ENCODE measurements at places on chromosomes 4 and X.

- DNase-seq, result no peak
Observed at GRCh38 chr4:33850371-33850902, 2393.9 kb downstream of the ARAP2 start.

DNA sequence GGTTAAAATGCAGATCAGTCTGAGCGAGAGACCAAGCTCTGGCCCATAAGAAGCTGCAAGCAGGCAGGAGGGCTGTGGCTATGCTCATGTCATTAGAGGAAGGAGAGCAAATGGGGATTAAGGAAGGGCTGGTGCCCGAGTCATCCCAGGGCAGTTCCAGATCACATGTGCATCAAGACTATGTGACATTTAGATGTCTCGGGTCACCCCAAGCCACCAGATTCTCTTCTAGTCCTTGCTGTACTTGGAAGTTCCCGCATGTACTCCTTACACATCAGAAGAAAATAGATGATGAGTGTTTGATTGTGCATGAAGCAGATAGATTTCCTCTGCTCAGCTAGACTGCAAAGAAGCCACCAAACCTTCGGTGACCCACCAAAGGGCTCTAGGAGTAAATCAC is 42.1 kb upstream of the KLHL34 start:
- no peak for DNase-seq

- no peak for DNase-seq
Observed at GRCh38 chr4:141027421-141027820, 105.8 kb downstream of the RNF150 start.

DNA sequence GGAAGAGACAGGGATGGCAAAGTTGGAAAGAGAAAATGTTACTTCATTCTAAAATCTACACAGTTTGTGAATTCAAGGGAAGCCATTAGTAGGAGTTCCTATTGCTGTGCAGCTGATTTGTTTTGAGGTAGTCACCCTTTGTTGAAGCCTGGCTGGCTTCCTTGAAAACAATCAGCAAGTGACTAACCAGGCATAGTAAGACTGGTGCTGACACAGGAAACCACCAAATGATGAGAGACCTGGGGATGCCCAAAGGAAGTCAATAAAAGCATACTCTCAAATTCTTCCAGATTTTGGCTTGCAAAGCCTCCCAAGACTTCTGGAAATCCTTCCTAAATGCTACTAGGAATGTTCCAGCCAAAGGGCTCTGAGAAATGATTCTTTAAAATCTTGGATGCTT is 23.9 kb upstream of the PRDM8 start:
- DNase-seq, result peak; percentile 27

GRCh38 chr4:4259484-4260100 is 11.6 kb upstream of the TMEM128 start:
- no peak for DNase-seq

GRCh38 chr4:113908829-113909228 is 70.6 kb downstream of the ARSJ start:
- no peak for DNase-seq

DNA sequence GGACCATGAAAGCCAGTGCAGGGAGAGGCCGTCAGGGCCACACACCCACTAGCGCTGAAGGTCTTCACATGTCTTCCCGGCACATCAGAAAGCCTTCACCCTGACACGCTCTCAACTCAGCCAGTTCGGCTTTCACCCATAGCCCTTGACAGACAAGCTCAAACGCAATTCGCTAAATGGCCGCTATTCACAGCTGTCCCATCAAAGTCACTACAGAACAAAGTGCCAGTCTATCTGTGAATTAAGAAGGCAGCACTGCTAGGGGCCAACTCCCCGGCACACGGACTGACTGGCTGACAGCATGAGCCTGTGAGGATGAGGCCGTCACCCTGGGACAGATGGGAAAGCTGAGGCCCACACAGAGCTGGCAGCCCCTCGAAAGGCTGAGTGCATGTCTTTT is 45.7 kb downstream of the ACOX3 start:
- no peak for DNase-seq

- peak; percentile 1 for DNase-seq
Observed at GRCh38 chrX:120560405-120560841, 339 bp downstream of the CUL4B start.

GRCh38 chrX:115583496-115584004 is 22.6 kb downstream of the PLS3 start:
- DNase-seq, result no peak

- DNase-seq, result no peak
Observed at GRCh38 chr4:85170241-85170640, 203.8 kb upstream of the WDFY3 start.

DNA sequence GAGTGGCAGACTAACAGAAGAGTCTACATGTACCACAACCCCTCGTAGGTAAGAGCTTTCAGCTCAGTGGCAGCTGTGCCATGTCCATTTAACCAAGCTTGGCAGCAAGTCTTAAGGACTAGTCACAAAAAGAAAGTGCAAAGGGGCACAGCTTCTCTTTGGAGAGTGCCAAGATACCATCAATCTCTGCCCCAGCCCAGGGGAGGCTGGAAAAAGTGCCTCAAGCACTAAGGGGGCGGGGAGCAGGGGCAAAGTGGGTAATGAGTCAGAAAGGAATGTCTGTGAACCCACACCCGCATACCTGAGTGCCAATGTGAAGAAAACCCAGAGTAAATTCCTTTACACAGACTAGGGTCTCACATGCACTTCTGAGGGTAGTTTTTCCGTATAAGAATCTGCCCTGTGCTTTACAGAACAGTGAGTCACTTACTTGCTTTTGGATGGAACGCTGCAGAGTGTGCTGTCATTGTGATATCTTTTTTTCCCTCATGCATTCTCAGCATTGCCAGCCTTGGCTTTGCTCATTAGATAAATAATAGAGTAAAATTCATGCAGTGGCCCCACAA is 219.8 kb downstream of the ZNF674 start:
- DNase-seq, result peak; percentile 32

DNA sequence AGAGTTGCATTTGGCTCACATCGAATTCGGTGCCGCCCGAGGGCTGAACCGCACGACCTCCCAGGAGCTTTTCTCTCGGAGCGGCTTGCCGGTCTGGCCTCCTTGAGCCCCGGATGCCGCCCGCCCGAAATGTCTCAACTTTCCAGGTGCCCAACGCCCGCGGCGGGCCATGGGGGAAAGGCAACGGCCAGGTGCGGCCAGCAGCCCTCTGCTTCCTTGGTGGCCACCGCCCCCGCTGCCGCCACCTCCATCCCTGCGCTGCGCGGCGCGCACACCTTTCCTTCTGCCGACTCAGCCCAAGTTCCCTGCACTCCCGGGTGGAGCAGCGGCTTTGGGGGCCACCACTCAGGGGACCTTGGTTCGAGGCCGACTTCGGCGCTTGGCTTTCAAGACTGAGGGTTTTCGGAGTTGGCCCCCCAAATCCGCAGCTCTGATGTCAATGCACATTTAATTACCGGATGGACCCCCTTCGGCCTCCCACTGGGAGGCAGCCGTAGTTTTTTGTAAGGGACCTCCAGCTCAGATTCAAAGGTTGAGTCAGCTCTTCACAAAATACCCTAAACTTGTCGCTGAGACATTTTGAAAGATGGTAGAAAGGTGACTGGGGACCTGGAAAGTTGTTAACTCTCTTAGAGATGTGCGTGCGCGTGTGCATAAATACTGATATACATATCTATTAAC is 1.1 kb downstream of the AFF2 start:
- DNase-seq, result no peak

DNA sequence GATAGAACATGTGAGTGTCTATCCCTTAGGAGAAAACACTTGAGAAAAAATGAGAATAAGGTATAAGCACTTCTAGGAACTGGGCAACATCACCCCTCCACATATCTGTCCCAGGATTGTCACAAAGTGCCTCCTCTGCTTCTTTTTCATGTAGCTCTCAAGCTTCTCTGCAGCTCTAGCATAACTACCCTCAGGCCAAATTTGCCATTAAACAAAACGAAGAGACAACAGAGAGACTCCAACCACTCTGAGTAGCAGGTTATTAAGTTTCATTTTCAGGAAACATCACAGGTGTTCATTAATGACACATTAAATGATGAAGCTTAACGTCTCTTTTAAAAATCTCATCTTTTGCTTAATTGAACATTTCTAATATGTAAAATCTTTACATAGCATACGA is 580.0 kb downstream of the GALNTL6 start:
- DNase-seq, result no peak

DNA sequence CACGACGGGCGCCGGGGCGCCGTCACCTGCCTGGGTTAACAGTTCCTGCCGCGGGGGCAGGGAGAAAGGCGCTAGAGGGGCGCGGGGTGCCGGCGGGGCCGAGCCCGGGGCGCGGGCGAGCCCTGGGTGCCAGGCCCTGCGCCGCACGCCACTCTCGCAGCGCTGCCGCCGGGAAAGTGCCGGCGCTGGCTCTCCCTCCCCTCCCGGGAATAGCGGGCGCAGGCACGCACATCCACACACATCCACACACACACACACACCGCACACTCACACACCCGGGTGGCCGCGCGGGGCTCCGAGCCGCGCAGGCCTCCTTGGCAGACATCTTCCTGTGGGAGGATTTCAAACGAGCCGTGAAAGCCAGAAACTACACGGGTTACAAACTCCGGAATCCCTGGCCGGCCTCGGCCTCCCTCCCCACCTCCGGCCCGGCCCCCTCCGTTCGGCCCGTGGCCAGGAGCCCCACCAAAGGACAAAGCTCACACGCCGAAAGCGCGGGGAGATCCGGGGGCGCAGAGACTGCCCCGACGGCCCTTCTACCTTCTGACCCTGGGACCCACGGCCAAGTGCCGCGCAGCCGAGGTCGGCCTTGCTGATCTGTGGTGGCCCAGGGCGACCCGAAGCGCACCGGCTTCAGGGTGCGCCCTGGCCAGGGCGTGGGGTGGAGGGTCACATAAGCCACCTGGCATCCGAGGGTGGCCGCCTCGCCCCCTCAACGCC is 92.3 kb downstream of the BCOR start:
- DNase-seq, result no peak

GRCh38 chr4:7867191-7867590 is 72.5 kb downstream of the AFAP1 start:
- no peak for DNase-seq

GRCh38 chrX:8067754-8068462 is 103.2 kb downstream of the VCX2 start:
- no peak for DNase-seq

DNA sequence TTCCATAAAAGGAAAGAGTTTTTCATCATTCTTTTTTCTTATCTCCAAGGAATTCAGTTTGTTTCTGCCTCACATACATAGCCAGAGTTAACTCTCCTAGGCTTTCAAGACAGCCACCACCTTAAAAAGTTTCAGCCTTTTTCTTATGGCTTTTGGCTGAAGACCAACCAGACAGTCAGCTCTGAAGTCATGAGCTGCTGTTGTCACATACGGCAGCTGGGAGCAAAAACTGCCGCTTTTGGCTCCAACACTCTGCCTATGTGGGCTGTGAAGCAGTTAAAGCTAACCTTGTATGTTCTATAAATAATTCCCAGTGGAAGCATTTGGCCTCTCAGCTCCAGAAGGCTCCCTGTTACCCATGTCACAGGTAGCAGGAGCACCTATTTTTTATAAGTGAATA is 104.1 kb downstream of the KLHL4 start:
- DNase-seq, result no peak

DNA sequence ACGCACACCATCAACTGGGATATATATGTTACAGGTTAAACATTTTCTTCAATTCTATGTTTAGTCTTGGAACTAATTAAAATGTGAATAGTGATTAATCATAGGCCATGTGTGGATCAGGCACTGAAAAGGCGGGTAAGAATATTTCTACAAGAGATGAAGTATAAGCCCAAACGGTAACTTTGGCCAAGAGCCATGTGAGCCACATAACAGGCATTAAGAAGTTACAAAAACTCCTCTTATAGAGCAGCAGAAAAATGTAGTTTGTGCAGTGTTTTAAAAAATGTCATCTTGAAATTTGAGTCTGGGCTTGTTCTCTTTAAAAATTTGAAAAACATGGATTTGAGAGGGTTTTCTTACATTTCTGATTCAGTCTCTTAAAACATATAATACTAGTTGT is 521.8 kb upstream of the DIPK2B start:
- DNase-seq, result no peak

- no peak for DNase-seq
Observed at GRCh38 chr4:182189103-182189878, 53.9 kb upstream of the TENM3 start.

DNA sequence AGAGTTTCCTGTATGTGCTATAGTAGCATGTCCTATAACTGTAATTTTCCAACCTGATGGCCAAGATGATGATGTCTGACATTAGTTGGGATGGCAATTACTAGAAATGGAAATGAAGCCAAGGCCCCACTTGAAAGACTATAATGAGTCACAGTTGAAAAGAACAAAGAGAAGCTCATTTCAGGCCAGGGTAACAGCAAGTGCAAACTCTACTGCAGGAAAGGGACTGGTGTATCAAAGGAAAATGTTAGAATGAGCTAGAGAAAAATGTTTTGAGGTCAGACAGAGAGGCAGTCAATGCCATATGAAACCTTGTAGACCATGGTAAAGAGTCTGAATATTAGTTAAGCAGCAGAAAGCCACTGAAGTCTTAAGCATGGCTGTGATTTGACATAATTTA is 146.2 kb upstream of the SH3RF1 start:
- no peak for DNase-seq

GRCh38 chr4:23374259-23374658 is 515.6 kb downstream of the PPARGC1A start:
- DNase-seq, result no peak

GRCh38 chr4:68872643-68873502 is 57.1 kb downstream of the UGT2B10 start:
- DNase-seq, result no peak

DNA sequence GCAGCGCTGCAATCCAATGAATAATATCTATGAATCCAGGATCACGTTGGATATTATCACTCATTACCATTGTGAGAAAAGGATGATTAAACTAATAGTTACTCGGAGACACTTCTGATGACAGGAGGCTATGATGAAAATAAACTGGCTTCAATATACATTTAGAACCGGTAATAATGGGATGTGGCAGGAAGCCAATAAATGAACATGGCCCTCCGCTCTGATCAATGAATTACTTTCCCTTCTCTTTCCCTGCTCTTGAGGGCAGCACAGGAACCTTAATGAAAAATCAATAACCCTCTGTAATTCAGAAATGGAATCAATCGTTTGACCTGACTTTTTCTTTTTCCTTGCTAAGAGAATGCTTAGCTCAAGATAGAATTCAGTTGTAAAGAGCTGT is 103.9 kb upstream of the PAQR3 start:
- no peak for DNase-seq

DNA sequence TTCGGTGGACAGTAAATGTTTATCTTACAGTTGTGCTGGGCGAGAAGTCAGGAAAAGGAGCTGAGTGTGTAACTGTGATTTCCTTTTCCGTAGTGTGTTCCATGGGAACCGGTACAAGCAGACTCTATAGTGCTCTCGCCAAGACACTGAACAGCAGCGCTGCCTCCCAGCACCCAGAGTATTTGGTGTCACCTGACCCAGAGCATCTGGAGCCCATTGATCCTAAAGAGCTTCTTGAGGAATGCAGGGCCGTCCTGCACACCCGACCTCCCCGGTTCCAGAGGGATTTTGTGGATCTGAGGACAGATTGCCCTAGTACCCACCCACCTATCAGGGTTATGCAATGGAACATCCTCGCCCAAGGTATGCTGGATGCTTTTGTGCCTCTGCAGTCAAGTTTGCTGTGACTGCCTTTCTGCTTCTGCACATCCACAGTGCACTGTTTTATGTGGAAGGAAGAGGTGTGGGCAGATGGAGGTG is 27.4 kb downstream of the NOCT start:
- DNase-seq, result no peak

- no peak for DNase-seq
Observed at GRCh38 chr4:163680386-163681098, 186.1 kb downstream of the TMA16 start.

All from stimulated activated CD8-positive, alpha-beta memory T cell treated with anti-CD3 and anti-CD28 coated beads, Interleukin-4, amount 100 ng/mL, for 4 hours (primary cell).